Activated T-cell treated with anti-CD3 and anti-CD28 coated beads, Interleukin-2, amount 50 U/mL, for 72 hours (primary cell): ENCODE measurements at places on chromosomes 6 and 20. TPM values are rescaled to one million over a fixed set of nuclear protein-coding genes. Genes with fewer than 3 reads are reported as not detected.

DNA sequence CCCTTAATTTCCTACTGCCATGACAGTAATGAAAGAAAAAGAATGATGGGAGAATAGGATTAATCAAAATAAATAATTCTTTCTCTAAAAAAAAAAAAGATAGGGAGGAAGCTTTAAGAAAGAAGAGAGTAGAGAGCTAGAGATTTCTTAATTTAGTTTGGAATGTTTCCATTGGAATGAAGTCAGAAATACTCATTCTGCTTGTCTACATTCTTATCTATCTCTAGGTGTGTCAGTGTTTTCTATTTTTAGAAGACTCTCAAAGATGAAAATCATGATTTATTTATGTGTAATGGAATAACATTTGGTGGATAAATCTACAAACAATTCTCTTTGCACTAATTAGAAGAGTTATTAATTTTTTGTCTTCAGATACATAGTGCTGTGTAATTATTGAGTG lies 38.0 kb upstream of the HIVEP1 start:
- no peak overlapping the region for H3K27ac ChIP-seq
- H3K4me3 ChIP-seq, result no peak overlapping the region
- no peaks in the 10 kb centered on the region for H3K36me3 ChIP-seq
- H3K4me1 ChIP-seq, result peaks cover 37% of the 10 kb centered on the region

DNA sequence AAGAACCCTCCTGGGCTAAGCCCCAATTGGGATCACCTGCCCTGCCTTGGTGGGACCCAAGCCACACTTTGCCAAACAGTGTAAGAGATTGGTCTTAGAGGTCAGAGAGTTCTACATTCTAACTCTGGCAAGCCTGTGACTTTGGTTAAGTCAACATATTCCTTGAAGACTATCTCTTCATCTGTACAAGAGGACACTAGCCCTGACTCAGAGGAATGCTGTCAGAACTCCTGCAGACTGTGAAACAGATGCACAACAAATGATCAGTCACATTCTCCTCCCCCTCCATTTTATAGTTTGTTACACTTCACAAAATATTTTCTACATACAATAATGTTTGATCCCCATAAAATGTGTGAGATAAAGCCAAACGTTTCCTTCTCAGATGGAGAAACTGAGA lies 91.7 kb upstream of the EPB41L1 start:
- H3K27me3 ChIP-seq, result no peaks in the 10 kb centered on the region
- H3K27ac ChIP-seq, result no peak overlapping the region
- H3K36me3 ChIP-seq, result no peaks in the 10 kb centered on the region
- no peak for DNase-seq

DNA sequence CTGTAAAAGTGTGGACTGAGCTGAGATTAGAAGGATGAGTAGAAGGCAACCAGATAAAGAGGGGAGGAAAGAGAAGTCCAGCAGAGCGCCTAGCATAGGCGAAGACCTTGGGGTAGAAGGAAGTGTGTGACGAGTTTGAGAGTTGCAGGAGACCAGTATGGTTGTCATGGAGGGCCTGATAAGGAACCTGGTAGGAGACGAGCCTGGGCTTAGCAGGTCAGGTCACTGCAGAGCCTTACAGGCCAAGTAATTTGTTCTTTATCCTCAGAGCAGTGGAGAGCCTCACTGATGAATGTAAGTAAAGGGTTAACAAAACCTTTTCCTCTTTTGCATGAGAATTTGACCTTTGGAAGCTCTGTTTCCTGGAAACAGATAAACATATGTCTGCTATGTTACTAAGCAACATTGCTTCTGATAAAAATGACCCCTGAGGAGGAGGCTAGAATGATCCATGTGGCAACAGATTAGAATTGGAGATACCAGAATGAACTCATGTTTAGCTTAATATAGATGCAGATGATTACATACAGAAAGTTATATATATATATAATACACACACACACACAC lies 2.9 kb upstream of the TMEM74B start:
- DNase-seq, result no peak
- peaks cover 11% of the 10 kb centered on the region for H3K4me1 ChIP-seq
- H3K36me3 ChIP-seq, result no peaks in the 10 kb centered on the region
- H3K4me3 ChIP-seq, result no peak overlapping the region
- no peak overlapping the region for H3K27ac ChIP-seq

DNA sequence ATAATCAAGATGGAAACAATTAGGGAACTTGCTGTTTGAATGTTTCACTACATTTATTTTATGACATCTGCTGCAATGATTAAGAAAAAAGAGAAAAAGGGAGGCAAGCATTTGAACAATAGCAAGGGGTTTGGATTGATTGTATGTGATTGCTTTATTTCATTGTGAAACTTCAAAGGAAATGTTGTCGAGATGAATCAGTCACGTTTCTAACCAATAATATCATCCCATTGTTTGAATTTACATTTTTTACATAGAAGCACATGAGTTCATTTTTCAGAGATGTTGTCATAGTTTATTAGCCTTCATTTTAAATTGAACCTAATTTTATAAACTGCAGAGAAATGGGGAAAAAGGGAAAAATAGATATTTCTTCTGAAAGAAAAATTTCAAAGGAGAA lies 572.0 kb downstream of the KIF16B start:
- no peaks in the 10 kb centered on the region for H3K4me1 ChIP-seq
- H3K27me3 ChIP-seq, result no peaks in the 10 kb centered on the region
- no peak overlapping the region for H3K27ac ChIP-seq
- peaks cover 6% of the 10 kb centered on the region for H3K36me3 ChIP-seq
- DNase-seq, result no peak
- no peak overlapping the region for H3K4me3 ChIP-seq

GRCh38 chr6:132789396-132789776 lies 9.1 kb downstream of the SLC18B1 start:
- peaks cover 16% of the 10 kb centered on the region for H3K4me1 ChIP-seq
- no peak for DNase-seq
- no peaks in the 10 kb centered on the region for H3K27me3 ChIP-seq
- H3K4me3 ChIP-seq, result no peak overlapping the region

GRCh38 chr20:56750430-56750829 lies 121.3 kb downstream of the TFAP2C start:
- no peak for DNase-seq
- H3K36me3 ChIP-seq, result no peaks in the 10 kb centered on the region
- H3K27ac ChIP-seq, result no peak overlapping the region
- peaks cover 35% of the 10 kb centered on the region for H3K27me3 ChIP-seq
- no peak overlapping the region for H3K4me3 ChIP-seq

DNA sequence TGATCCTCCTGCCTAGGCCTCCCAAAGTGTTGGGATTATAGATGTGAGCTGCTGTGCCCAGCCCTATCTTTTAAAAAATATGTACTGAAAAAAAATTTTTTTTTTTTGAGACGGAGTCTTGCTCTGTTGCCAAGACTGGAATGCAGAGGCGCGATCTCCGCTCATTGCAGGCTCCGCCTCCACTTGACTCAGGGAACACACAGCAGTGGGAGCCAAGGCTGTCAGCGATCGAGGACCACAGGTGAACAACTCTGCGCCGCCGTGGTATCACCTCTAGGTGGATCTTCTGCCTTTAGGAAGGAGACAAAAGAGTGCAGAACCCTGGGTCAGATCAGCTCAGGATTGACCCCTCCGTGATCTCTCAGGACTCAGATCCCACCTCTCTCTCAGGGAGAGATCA lies 13.7 kb downstream of the RAET1E start:
- DNase-seq, result no peak
- H3K27ac ChIP-seq, result no peak overlapping the region
- no peaks in the 10 kb centered on the region for H3K36me3 ChIP-seq
- no peaks in the 10 kb centered on the region for H3K4me1 ChIP-seq
- H3K4me3 ChIP-seq, result no peak overlapping the region

GRCh38 chr6:154683756-154684523 lies 49.3 kb upstream of the SCAF8 start:
- H3K27ac ChIP-seq, result peak overlapping the region; percentile 89
- H3K4me3 ChIP-seq, result peak overlapping the region; percentile 25
- H3K4me1 ChIP-seq, result peaks cover 15% of the 10 kb centered on the region
- no peaks in the 10 kb centered on the region for H3K36me3 ChIP-seq
- no peak for DNase-seq

GRCh38 chr6:69816026-69816425 lies 19.2 kb upstream of the LMBRD1 start:
- H3K4me3 ChIP-seq, result peak overlapping the region; percentile 90
- H3K36me3 ChIP-seq, result no peaks in the 10 kb centered on the region
- peak overlapping the region; percentile 98 for H3K27ac ChIP-seq
- DNase-seq, result no peak

GRCh38 chr6:105209950-105210706 lies 30.3 kb upstream of the POPDC3 start:
- no peak for DNase-seq
- no peak overlapping the region for H3K27ac ChIP-seq

DNA sequence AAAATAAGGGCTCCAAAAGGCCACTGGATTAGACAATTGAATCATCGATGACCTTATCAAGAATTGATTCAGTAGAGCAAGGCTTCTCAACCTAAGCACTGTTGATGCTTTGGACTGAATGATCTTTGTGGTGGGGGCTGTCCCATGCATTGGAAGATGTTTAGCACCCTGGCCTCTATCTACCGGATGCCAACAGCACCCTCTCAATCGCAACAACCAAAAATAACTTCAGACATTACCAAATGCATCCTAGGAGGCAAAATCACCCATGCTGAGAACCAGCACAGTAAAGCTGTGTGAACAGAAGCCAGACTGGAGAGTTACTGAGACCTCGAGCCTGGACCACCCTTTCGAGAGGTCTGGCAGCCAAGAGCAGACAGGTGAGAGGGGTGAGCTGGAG lies 67.5 kb downstream of the TBC1D7 start:
- H3K27me3 ChIP-seq, result no peaks in the 10 kb centered on the region
- no peak overlapping the region for H3K4me3 ChIP-seq
- H3K4me1 ChIP-seq, result peaks cover 5% of the 10 kb centered on the region
- H3K27ac ChIP-seq, result no peak overlapping the region

DNA sequence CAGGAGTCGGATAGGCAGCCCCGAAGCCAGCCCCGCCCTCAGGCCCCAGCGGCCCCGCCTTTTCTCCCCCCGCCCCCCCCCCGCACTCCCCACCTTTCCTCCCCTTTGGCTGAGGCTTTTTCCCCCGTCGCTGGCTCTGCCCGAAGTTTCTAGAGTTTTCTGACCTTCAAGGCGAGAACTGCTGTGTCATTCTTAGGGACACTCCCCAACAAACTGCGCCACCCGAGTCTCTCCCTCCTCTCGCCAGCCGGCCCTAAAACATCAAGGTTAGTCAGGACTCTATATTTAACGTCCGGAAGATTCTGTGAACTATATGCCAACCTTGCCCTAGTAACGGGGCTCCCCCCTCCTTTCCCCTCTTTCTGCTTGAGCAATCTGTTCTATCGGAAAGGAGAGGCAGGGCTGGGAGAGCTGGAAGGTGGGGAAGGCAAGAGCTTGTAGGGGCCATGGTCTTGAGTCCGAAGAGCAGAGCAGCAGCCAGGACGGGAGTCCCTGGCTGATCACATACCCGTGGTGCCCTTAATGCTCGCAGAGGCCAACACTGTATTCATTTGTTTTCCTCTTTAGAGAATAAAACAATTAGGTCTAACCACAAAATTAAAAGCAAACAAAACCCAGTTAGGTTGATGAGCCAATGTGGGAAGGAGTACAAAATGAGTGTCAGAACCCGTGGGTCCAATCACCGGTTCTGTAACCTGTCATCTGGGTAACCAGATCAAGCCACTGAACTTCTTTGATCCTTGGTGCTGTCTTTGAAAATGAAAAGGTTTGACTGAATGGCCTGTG lies 5.3 kb upstream of the HSPA1B start:
- peaks cover 74% of the 10 kb centered on the region for H3K4me1 ChIP-seq
- no peaks in the 10 kb centered on the region for H3K36me3 ChIP-seq
- H3K27ac ChIP-seq, result peak overlapping the region; percentile 82
- H3K4me3 ChIP-seq, result peak overlapping the region; percentile 88
- no peaks in the 10 kb centered on the region for H3K27me3 ChIP-seq

DNA sequence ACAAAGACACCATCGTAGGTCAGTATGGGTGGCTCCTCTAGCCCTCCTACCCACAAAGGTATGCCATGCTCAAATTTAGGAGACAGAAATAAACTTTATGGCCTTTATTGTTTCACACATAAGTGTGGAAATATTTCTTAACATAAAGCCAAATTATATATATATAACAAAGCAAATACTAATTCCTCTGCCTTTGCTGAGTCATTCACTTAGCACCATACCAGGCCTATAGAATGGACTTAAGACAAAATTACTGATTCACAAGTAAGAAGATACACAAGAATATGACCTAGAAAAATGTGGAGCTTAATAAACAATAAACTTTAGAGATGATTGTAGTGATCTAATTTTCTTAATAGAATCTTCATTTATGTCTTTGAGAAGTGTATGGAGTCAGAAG lies 5.2 kb downstream of the FRK start:
- no peak overlapping the region for H3K4me3 ChIP-seq
- H3K36me3 ChIP-seq, result no peaks in the 10 kb centered on the region
- H3K4me1 ChIP-seq, result no peaks in the 10 kb centered on the region
- no peak overlapping the region for H3K27ac ChIP-seq

GRCh38 chr6:46677314-46677654 lies 10.4 kb upstream of the TDRD6 start:
- peaks cover 17% of the 10 kb centered on the region for H3K27me3 ChIP-seq
- DNase-seq, result no peak
- H3K4me3 ChIP-seq, result no peak overlapping the region
- H3K4me1 ChIP-seq, result no peaks in the 10 kb centered on the region
- no peaks in the 10 kb centered on the region for H3K36me3 ChIP-seq

DNA sequence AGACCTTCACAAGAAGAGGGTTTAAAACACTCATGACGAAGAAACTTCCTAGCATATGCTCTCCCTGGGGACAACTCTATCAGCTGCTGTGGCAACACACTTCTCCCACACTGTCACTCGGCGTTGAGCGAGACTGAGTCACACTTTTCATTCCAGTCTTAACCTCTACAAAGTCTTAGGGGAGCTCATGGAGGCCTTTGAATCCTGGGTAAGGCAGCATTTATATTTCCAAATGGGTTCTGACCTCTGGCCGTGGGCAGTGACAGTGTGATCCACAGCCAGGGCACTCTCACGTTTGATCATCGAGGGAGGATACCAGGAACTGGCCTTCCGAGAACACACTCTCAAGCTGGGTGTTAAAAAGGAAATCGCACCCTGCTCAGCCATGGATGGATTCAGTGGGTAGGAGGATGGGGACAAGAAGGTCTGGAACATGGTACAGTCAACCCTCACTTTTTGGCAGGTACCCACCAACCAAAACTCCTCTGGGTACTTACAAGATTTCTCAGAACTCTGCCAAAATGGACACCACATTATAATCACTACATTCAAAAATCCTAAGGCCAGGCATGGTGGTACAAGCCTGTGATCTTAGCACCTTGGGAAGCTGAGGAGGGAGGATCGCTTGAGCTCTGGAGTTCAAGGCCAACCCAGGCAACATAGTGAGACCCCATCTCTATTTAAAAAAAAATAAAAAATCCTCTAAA lies 19.6 kb downstream of the RRBP1 start:
- H3K27ac ChIP-seq, result no peak overlapping the region
- no peaks in the 10 kb centered on the region for H3K27me3 ChIP-seq
- no peak overlapping the region for H3K4me3 ChIP-seq

AK9 gene
- 6.4 TPM for total RNA-seq

APOM gene
- total RNA-seq, result 6.0 TPM

ASIP gene
- not detected for total RNA-seq

FAM162B gene
- total RNA-seq, result not detected

RNF144B gene
- total RNA-seq, result 11.9 TPM

MUC21 gene
- not detected for total RNA-seq

RAMACL gene
- total RNA-seq, result 1.4 TPM

KCNG1 gene
- 4.0 TPM for total RNA-seq
